ENCODE measurements at places on chromosomes 13 and 19.

GRCh38 chr19:43439032-43439708 is 24.5 kb downstream of the TEX101 start:
- no peak for DNase-seq
- no peaks in the 10 kb centered on the region for H3K4me1 ChIP-seq
- H3K36me3 ChIP-seq = no peaks in the 10 kb centered on the region
- H3K4me3 ChIP-seq = no peak overlapping the region

GRCh38 chr19:2703691-2704216 is 1.3 kb upstream of the GNG7 start:
- no peak for DNase-seq
- no peak overlapping the region for H3K27ac ChIP-seq
- H3K4me3 ChIP-seq = no peak overlapping the region
- H3K36me3 ChIP-seq = no peaks in the 10 kb centered on the region

DNA sequence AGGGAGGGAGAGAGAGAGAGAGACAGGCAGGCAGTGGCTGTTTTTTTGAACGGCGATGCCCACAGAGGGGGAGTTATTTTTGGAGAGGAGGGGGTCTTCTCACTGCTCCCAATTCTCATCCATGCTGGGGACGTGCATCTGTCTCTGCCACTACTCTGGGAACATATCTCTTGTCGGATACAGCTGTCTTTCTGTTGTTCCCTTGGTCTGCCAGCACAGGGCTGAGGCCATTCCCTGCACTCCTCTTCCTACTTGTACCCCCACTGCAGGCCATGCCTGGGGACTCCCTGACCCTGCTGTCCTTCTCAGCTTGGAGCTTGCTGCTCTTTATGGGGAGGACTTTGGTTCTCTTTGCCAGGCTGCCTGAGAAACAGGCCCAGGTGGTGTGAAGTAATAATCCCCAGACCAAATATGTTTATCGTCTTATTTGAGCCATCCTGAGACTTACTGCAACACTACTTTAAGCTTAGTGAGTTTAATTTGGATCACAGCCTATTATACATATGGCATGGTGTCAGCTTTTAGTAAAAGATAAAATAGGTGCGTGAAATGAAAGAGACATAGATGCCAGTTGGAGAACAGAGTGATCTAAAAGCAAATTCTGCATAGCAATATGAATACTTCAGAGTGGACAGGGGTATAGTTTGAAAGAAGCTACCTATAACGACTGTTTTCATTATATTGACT is 19.1 kb downstream of the LRCH1 start:
- H3K36me3 ChIP-seq = no peaks in the 10 kb centered on the region
- peak overlapping the region; percentile 84 for H3K27ac ChIP-seq
- no peaks in the 10 kb centered on the region for H3K27me3 ChIP-seq
- no peak for DNase-seq

DNA sequence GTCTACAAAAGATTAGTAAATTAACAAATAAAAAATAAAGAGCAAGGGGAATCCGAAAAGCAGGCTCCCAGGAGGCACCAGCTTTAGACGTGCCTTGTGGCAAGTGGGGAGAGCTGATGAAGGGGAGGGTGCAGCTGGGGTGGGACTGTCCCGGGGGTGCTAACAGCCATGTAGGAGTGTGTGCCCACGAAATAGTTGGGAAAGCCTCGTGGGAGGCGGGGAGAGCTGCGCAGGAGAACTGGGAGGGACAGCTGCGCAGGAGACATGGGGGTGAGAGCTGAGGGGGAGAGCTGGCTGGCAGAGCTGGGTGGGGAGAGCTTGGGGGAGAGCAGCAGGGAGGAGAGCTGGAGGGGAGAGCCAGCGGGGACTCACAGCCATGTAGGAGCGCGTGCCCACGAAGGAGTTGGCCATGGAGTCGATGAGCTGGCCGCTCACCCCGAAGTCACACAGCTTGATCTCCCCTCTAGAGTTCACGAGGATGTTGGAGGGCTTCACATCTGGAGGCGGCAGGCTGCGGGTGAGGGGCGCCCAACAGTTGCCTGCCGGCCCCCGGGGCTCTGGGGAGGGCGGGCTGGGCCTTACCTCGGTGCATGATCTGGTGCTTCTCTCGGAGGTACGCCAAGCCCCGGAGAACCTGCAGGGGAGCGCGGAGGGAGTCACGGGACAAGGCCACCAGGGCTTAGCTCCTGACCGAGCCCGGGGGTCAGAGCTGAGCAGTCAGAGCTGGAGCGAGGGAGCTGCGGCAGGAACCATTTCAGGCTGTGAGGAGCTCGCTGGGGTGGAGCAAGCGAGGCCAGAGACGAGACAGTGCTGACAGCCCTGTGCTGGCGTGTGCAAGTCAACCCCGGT is 23.1 kb downstream of the MAP2K2 start:
- H3K27me3 ChIP-seq = no peaks in the 10 kb centered on the region
- no peak overlapping the region for H3K4me3 ChIP-seq
- H3K36me3 ChIP-seq = peaks cover 57% of the 10 kb centered on the region
- no peak for DNase-seq

DNA sequence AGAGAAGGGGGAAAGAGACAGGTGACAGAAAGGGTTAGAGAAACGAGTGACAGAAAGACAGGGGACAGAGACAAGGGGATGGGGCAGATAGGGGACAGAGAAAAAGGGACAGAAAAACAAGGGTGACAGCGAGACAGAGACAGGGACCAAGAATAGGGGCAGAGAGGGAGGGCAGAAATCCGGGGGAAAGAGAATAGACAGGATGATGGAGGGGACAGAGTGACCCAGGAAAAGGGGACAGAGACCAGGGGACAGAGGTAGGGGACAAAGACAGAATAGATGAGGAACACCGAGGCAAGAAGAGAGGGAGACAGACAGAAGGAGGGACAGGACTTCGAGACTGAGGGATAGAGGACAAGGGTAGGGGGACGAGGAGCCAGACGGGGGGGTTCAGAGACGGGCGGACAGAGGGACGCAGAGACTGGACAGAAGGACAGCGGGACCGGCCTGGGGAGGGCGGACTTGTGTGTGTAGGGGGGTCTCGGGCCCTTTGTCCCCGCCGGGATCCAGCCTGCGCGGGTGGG is 593 bp downstream of the CADM4 start:
- H3K36me3 ChIP-seq = no peaks in the 10 kb centered on the region
- DNase-seq = no peak
- H3K4me1 ChIP-seq = peaks cover 7% of the 10 kb centered on the region
- no peaks in the 10 kb centered on the region for H3K27me3 ChIP-seq
- peak overlapping the region; percentile 77 for H3K4me3 ChIP-seq

- H3K27ac ChIP-seq = peak overlapping the region; percentile 11
- H3K4me1 ChIP-seq = peaks cover 26% of the 10 kb centered on the region
- no peaks in the 10 kb centered on the region for H3K27me3 ChIP-seq
- H3K36me3 ChIP-seq = peaks cover 3% of the 10 kb centered on the region
Observed at GRCh38 chr19:1882089-1882785, 3.1 kb downstream of the ABHD17A start.

- H3K27ac ChIP-seq = no peak overlapping the region
- H3K4me3 ChIP-seq = no peak overlapping the region
- no peaks in the 10 kb centered on the region for H3K36me3 ChIP-seq
- DNase-seq = no peak
- no peaks in the 10 kb centered on the region for H3K4me1 ChIP-seq
- no peaks in the 10 kb centered on the region for H3K27me3 ChIP-seq
Observed at GRCh38 chr13:67966065-67966464, 735.9 kb upstream of the PCDH9 start.

GRCh38 chr13:86082121-86082520 is 282.9 kb upstream of the SLITRK6 start:
- no peaks in the 10 kb centered on the region for H3K27me3 ChIP-seq
- H3K36me3 ChIP-seq = no peaks in the 10 kb centered on the region
- H3K27ac ChIP-seq = no peak overlapping the region
- no peak for DNase-seq
- H3K4me3 ChIP-seq = no peak overlapping the region
- H3K4me1 ChIP-seq = no peaks in the 10 kb centered on the region

DNA sequence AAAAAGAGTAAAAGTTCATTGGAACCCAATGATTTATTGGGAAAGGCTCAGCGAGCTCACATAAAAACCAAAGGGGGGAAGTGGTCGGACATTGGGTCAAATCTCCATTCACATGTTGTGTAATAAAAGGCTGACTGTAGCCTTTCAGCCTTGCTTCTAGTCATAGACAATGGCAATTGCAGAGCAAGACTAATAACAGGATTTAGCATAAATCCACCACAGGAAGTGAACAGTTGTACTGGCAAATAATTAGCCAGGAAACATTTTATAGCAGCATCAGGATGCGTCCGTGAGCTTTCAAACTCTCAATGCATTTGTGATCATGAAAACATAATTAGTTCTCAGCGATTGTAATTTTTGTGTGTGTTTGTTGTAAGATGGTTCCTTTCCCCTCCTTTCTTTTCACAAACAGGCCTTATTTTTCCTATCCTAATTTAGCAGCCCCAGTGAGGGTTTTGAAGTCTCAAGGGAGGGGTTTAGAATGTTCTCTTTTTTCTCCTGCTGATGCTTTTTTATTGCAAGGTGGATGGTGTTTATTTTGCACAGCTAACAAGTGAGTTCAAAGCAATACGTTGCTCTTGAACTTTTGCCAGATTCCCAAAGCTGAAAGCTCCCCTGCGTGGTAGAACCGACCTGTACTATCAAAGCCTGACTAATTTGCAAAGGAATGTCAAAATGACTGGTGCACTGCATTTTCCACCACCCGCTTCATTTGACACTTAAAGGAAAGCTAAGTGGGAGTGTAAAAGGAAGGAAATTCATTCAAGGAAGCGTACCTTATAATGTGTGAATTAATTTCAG is 105.6 kb downstream of the SPRY2 start:
- no peak overlapping the region for H3K4me3 ChIP-seq
- H3K27me3 ChIP-seq = no peaks in the 10 kb centered on the region
- no peak for DNase-seq
- H3K36me3 ChIP-seq = no peaks in the 10 kb centered on the region

GRCh38 chr13:52879950-52880741 is 31.7 kb upstream of the PCDH8 start:
- DNase-seq = no peak
- no peaks in the 10 kb centered on the region for H3K4me1 ChIP-seq
- no peaks in the 10 kb centered on the region for H3K36me3 ChIP-seq
- H3K4me3 ChIP-seq = no peak overlapping the region
- H3K27me3 ChIP-seq = no peaks in the 10 kb centered on the region
- no peak overlapping the region for H3K27ac ChIP-seq

DNA sequence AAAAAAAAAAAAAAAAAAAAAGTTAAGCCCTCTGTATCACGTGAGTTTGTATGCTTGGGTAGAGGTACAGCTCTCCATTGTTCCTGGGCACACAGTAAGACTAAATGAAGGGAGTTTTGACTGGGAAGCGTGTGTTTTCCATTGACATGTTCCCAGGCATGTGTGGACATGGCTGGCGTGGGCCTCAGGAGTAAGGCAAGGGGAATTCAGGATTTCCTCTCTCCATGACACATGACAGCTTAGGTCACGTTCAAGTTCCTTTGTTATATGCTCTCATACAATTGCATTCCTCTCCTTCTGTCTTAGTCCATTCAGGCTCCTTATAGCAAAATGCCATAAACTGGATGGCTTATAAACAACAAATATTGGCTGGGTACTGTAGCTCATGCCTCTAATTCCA is 17.1 kb upstream of the MAP3K10 start:
- no peak overlapping the region for H3K27ac ChIP-seq
- H3K4me3 ChIP-seq = no peak overlapping the region
- H3K36me3 ChIP-seq = no peaks in the 10 kb centered on the region

DNA sequence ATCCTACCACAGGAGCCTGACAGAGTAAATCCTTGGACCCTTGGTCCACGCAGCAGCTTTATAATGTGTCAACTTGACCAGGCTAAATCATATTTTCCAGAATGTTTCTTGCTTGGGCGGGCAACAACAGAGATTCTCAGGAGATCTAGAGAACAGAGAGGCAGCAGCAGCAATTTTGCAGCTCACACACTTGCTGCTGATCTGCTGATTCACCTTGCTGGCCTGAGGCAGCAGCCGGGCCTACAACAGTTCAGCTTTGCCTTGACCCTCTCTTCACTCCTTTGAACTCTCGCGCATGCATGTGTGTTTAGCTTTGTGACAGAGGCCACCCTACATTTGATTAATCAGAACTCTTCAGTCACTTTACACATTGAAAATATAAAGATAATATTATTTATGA is 159.3 kb downstream of the UGGT2 start:
- peaks cover 9% of the 10 kb centered on the region for H3K36me3 ChIP-seq
- H3K4me1 ChIP-seq = no peaks in the 10 kb centered on the region
- H3K27ac ChIP-seq = no peak overlapping the region
- no peaks in the 10 kb centered on the region for H3K27me3 ChIP-seq
